CD4-positive, alpha-beta T cell treated with Interferon alpha-2 for 1 hour (primary cell): ENCODE measurements at places on chromosomes 16 and 17.

DNA sequence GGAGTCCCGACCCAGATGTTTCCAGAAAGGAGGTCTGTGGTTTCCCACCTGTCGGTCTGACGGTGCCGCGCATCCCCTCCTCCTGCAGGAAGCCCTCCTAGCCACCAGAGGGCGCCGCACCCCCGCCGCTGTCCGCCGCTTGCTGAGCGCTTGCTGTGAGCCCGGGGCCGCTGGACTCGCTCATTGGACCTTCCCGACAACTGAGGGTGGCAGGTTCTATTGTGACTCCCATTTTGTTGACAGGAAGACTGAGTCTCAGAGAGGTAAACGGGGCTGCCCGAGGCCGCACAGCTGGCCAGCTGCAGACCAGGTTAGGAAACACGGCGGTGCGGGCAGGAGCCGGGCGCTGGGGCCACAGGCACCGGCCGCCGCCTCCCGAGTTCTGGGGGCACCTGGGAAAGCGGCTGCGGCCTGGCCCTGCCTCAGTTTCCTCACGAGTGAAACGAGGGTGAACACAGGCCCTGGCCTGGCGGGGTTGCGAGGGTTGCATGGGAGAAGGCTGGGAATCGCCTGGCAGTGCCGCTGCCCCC lies 191.1 kb upstream of the CIBAR2 start:
- peak; percentile 76 for DNase-seq

DNA sequence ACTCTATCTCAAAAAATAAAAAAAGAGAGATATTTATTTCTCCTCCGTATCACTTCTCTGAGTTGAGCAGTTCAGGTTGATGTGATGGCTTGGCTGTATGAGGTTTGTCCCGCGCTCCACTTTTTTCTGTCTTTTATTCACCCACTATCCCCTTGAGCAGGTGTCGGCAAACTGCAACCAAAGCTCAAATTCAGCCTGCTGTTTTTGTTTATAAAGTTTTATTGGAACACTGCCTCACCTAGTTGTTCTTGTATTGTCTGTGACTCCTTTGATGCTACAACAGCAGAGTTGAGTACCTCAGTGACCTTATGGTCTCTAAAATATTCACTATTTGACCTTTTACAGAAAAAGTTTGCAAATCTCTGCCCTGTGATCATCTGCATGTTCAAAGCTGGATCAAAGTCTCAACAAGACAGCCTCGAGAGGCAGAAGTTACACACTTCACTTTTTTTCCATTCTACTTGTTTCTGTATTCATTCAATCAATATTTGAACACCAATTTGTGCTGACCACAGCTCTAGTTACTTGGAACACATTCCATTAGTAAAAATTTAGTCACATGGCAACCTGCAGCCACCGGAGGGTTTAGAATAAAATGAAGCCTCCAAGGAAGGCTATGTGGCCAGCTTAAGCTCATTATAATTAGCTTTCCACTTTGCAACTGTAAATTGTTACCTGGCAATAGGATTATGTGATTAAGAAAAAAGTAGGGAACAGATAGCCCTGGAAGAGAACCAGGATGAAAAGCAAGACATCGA lies 945.8 kb downstream of the KCNJ2 start:
- no peak for DNase-seq

DNA sequence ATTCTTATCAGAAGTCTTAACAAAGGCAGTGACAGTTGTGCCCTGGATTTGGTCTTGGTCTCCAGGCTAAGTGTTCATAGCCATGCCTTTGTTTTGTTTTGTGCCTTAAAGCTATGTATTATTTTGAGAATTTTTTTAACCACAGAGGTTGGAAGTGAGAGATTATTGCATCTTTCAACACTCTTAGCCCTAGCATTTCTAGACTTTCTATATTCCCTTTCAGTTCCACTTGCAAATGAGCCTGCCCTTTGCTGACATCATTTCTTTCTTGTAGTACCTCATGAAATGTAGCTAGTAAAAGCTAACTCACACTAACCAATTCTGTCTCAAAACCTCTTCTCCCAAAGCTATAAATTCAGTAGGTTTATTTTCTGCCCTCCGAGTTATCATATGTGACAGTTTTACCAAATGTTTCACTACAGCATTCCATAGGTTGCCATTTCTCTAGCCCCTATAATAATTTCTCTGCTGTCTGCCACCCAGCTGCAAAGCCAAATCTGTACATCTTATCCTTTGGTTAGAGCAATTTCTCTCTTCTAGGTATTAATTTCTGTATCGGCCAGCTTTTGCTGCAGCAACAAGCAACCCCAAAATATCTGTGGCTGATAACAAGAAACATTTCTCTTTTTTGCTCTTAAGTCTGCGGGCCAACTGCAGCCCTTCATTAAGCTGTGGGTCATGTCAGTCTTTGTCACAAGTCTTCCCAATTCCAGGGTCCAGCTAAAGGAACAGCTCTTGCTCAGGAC lies 14.2 kb upstream of the CCL1 start:
- DNase-seq, result no peak

GRCh38 chr17:8158267-8159031 lies 4.3 kb downstream of the VAMP2 start:
- DNase-seq, result peak; percentile 88

GRCh38 chr16:9328411-9328810 lies 237.0 kb downstream of the HAPSTR1 start:
- no peak for DNase-seq
